ENCODE measurements at places on chromosomes 5 and 9.

DNA sequence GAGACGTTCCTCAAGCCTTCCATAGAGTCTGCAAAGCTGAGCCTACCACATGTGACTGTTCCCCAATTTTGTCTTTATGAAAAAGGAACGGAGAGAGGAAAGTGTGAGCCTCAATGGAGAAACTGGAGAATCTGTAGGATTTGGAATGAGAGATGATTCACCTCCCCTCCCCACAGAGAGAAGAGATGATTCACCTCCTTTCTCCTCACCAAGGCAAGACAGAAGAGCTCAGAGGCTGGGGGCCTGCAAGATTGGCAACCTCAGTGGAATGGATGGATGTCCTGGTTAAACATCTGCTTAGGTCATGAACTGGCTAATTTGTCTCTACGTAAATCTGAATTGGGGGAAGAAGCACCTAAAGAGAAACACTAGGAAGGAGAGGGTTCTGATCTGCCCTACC lies 17.0 kb upstream of the MOCS2 start:
- no peak for DNase-seq

- DNase-seq, result no peak
Measured at GRCh38 chr9:12699529-12699928, 6.3 kb downstream of the TYRP1 start.

GRCh38 chr9:122816163-122816867 lies 12.1 kb downstream of the PDCL start:
- no peak for DNase-seq

GRCh38 chr9:86731511-86732063 lies 215.7 kb downstream of the GAS1 start:
- no peak for DNase-seq

DNA sequence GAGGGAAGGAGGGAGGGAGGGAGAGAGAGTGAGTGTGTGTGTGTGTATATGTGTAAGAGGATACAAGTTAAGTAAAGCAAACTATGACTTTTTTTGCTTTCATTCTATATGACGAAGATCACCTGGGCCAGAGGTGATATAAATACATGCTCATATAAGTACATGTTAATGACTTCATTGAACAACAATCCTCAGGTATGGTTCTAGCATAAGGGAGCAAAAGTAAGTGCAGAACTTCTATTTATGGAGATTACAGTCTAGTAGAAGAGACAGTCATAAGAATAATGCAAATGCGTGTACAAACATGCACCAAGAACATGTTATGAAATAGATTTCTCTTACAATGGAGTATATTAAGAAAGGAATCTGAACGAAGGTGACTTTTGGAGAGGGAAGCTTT lies 1804.0 kb downstream of the MAT2B start:
- DNase-seq, result no peak

GRCh38 chr9:128178806-128179431 lies 12.5 kb downstream of the CIZ1 start:
- no peak for DNase-seq

- no peak for DNase-seq
Measured at GRCh38 chr5:103439007-103439406, 123.6 kb downstream of the NUDT12 start.

DNA sequence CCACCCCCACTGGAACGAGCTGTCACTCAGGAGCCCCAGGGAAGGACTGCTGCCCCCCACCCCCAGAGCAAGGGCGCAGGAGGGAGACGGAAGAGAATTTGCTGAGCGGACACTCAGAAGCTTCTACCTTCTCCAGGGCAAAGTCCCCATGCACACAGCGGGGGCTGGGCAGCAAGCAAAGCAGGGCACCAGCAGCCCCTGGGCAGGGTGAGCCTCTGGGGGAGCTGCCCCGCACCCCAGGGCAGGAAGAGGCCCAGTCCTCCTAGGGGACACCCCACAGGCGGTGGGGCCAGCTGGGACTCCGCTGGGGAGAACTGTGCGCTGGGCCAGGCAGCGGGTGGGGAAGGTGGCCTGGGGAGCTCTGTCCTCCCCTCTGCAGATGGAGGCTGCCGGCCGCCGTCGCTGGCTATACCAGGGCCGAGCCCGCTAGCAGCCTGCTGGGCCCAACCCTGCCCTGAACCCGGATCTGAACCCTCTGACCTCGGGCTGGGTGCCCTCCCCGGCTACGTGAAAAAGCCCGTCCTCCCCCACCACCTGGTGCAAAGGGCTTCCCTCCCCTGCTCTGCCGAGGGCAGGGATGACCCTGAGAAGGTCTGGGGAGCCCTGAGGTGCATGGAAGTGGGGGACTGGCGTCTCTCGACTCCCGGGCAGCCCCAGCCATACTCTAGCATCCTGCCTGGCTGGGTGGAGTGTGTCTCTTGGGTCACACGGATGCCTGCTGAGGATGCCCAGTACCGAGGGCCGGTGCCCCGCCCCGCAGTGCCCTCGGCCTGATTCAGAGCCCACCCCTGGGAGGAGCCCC lies 597 bp upstream of the SLC34A3 start:
- DNase-seq, result no peak
